Activated CD4-positive, alpha-beta T cell treated with anti-CD3 and anti-CD28 coated beads, Interleukin-2, amount 10 ng/mL, durations not matched to agents 24 days and 14 days (primary cell): ENCODE measurements at places on chromosomes 5 and 9. TPM values are rescaled to one million over a fixed set of nuclear protein-coding genes. Genes with fewer than 3 reads are reported as not detected.

The PCDHB2 gene
- 0.19 TPM in 1 of 2 replicates, not detected in the other for total RNA-seq

The RACK1 gene
- total RNA-seq: 2,172 and 2,196 TPM in 2 replicates

The IL13 gene
- total RNA-seq: 231 and 239 TPM in 2 replicates

The PCDHA9 gene
- not detected in 2 replicates for total RNA-seq

The SCGB3A2 gene
- total RNA-seq: not detected in 2 replicates

The INSYN2B gene
- total RNA-seq: not detected in 2 replicates

The IL7R gene
- total RNA-seq: 57.7 and 64.1 TPM in 2 replicates

The RETREG1 gene
- total RNA-seq: 21.1 and 21.5 TPM in 2 replicates

The DBH gene
- total RNA-seq: not detected in 2 replicates

The ECSCR gene
- 1.6 and 1.7 TPM in 2 replicates for total RNA-seq

The DDX46 gene
- total RNA-seq: 83.8 and 89.4 TPM in 2 replicates

The CARD19 gene
- total RNA-seq: 44.0 TPM in 2 replicates

The CTXN3 gene
- total RNA-seq: not detected in 2 replicates

The LCN9 gene
- total RNA-seq: not detected in 2 replicates

- DNase-seq: no peak
These were observed 299.9 kb upstream of the MSX2 start for GRCh38 chr5:174424219-174425053.

DNA sequence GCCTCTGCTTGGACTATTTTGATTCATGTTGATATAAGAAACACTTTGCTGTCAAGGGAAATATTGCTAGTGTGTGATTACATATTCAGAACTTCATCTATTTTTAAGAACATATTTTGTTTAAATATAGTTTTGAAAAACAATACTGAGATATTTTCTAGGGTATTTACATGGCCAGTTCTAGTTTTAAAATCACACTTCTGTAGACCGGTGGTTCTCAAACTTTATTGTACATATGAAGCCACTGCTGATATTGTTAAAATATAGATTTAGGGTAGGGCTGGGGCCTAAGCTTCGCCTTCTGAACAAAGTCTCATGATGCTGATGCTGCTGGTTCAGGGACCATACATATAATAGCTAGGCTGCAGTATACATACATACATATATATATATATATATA lies 1000.0 kb downstream of the PTPRD start:
- no peak for DNase-seq

- no peak for DNase-seq
These were observed 79.2 kb upstream of the ABCA1 start for GRCh38 chr9:105007143-105007542.

- DNase-seq: no peak
These were observed 16.1 kb downstream of the CCT5 start for GRCh38 chr5:10266137-10266536.

DNA sequence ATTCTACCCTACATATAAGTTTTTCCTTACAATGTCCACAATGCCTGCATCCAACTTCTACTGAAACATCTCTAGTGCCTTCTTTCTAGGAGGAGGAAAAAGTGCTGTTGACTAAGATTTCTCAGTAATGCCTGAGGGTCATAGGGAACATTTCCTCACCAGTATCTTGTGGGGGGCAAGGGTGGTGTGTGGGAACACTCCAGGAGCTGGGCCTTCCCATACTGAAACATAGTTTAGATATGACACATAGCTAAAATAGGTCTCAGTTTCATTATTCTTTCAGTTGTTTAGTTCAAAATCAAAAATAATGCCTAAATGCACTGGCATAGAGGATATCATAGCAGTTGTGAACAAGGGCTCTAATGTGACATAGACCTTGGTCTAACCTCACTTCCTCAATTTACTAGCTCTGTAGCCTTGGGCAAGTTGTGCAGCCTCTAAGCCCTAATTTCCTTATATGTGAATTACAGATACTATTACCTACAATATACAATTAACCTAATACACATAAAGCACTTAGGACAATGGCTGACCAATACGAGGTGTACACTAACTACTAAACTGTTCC lies 66.1 kb downstream of the HAPLN1 start:
- DNase-seq: no peak

DNA sequence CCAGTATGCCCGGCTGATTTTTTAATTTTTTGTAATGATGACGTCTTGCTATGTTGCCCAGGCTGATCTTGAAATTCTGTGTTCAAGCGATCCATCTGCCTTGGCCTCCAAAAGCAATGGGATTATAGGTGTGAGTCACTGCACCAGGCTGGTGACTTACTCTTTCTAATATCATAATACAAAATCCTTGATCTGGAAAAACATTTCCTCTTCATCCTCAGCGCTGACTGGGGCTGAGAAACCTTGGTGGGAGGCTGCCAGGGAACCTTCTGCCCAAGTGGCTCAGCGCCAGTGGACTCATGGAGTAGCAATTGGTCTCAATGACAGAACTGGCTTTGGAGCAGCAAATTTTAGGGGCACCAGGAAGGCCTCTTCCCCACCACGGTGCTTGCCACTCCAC lies 17.5 kb upstream of the SEMA4D start:
- DNase-seq: no peak

GRCh38 chr9:36839131-36839885 lies 194.8 kb downstream of the PAX5 start:
- no peak for DNase-seq

DNA sequence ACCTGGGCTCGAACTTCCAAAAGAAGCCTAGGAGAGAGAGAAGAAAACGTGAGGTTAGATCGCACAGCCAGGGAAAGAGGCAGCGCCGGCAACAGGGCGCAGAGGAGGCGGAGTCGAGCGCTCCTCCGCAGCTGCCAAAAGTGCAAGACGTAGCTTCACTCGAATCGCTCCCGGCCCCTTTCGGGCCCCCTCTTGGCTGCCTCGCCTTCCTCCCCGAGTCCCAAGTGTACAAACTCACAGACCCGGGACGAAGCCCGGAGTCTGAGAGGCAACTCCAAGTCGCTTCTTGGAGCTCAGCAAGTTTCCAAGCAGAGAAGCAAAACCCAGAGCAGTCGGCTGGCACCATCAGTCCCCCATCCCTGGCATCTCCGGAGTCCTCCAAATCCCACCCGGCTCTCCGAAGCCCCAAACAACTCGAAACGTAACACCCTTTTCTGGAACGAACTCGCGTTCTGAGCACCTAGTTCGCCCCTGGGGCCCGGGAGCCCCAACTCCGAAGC lies 1.2 kb downstream of the MIER3 start:
- DNase-seq: peak; percentile 87

DNA sequence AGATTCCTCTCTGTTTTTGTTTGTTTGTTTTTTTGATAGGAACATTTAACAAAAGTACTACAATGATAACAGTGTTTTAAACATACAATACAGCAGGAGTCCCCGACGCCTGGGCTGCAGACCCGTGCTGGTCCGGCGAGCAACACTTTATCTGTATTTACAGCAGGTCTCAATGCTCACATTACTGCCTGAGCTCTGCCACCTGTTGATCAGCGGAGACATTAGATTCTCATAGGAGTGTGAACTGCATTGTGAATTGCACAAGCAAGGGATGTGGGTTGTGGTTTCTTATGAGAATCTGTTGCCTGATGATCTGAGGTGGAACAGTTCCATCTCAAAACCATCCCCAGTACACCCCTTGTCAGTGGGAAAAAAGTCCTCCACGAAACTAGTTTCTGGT lies 1068.5 kb upstream of the CDH10 start:
- DNase-seq: no peak

GRCh38 chr5:109532773-109533364 lies 123.1 kb upstream of the PJA2 start:
- DNase-seq: no peak

DNA sequence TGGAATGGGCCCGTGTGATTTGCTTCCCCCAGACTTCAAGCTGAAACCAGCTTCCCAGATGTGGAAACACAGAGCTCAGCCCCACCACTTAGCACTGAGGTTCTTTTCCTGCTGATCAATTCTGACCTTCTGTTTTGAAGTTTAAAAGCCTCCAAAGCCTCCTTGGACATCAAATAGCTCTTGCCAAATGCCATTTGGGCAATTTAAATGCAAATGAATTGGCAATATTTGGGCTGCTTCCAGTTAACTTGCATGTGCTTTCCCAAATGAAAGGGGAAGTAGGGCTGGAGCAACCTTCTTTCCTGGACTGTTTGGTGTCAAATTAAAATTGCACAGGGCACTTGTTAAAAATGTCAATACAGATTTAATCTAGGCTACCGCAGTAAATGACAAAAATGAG lies 710.5 kb downstream of the TLR4 start:
- peak; percentile 6 for DNase-seq

- no peak for DNase-seq
These were observed 62.4 kb downstream of the NDST1 start for GRCh38 chr5:150570333-150570732.

- no peak for DNase-seq
These were observed 152.4 kb upstream of the ARRDC3 start for GRCh38 chr5:91535499-91535898.

DNA sequence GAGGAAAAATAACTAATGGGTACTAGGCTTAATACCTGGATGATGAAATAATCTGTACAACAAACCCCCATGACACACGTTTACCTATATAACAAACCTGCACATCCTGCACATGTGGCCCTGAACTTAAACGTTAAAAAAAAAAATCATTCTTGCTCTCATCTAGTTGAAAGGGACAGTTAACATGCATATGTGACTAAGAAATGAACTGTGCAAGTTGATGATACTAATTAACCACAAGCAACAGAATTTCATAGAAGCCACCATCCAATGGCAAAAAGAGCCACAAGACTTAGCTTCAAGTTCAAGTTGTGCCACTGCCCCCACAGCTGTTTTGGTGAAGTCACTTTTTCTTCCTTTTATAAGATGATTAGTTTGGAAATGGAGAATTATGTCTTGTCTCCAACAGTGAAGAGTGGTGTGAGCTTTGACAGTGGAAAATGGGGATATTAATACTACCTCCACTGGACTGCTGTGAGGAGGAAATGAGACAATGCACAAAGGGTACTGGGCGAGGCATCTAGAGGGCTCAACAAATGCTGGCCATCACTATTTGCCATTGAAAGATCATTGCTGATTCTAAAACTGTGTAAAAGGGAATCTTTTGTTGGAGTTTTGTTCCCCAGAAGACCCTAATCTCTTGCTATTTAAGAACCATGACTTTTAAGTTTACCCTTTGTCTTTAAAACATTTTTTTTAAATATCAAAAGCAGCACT lies 202.1 kb downstream of the EBF1 start:
- DNase-seq: no peak

GRCh38 chr9:88339317-88339716 lies 48.9 kb upstream of the SPIN1 start:
- DNase-seq: no peak

- DNase-seq: no peak
These were observed 69.8 kb downstream of the CMYA5 start for GRCh38 chr5:79759436-79759835.

DNA sequence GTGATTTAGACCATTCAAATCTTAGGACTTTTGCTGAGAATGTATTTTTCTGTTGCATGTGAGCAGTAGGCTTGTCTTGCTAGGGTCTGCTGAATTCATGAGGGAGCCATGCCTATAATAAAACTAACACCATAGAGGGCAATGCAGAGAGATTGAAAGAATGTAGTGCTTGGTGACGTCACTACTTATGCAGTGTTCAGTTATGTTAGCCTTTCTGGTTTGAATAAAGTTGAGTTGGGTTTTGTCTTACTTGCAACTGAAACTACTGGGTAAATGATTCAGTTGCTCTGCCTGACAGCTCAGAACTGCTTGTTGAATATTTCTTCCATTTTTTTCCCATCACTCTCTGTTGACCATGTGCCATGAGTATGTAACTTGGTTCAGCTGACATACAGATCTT lies 114.1 kb downstream of the PAM start:
- DNase-seq: no peak

- peak; percentile 51 for DNase-seq
These were observed 179.4 kb upstream of the NR3C1 start for GRCh38 chr5:143582869-143583268.

DNA sequence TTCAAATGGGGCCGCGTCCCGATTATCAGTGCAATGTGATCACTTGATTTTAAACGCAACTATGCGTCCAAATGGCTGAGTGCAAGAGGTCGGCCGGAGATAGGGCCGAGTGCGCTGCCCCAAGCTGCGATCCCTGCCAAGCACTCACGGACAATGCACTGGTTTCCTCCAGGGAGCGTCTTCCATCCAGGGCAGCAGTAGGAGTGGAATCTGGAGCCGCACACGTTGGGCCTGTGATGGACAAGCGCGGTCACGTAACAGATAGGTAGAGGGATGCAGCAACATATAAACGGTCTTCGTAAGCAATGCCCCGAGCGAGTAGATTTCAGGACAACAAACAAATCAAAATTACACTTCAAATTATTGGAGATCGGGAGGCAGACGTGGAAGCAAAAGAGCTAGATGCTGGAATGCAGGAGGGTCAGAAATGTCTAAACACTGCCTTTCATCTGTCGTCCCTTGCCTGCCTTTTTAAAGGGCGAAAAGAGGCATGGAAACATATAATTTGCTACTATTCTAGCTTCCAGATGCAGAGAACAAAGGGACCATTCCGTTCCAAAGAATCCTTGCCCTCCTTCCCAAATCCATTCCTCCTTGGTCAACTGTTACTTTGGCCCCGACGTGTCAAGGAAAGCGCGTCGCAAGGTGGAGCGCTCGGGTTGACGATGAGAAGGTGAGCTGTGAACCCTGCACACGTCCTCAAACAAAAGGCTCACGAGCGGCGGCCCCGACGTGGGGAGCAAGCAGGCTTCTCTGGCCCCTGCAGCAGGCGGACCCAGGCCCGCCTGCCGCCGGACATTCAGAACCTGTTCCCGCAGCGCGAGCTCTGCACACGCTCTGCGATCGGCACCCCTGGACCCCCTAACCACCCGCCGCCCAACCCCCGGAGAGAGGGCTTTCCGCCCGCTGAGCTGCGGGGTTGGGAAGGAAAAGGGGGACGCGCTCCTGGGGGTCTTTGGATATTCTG lies 1.5 kb downstream of the FBN2 start:
- no peak for DNase-seq

DNA sequence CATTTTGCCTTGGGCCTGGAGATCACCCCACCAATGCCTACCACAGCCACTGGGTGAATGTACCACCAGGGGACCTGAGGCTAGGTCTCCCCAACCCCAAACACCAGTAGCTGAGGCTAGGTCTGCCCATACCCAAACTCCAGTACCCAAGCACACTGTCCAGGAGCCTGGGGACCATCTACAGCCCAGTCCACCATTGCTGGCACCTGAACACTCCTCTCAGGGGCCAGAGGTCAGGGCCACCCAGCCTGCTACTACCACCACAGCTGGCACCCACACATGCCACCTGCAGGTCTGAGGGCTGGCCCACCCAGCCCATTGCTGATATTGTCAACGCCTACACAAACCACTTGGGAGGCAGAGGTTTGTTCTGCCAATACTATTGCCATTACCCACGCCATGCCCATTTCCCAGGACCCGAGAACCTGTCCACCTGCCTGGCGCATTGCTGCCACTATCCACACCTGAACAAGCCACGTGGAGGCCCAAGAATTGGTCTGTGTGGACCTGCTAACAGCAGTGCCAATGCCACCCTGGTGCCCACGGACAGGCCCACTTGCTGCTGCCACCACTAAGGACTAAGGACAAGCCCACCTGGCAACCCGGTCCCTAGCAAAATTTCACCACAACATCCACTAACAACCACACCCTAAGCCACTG lies 59.2 kb downstream of the ZDHHC21 start:
- DNase-seq: no peak

- no peak for DNase-seq
These were observed 7.3 kb upstream of the RAI14 start for GRCh38 chr5:34648840-34649158.
